ENCODE measurements at places on chromosomes 7 and 10.

DNA sequence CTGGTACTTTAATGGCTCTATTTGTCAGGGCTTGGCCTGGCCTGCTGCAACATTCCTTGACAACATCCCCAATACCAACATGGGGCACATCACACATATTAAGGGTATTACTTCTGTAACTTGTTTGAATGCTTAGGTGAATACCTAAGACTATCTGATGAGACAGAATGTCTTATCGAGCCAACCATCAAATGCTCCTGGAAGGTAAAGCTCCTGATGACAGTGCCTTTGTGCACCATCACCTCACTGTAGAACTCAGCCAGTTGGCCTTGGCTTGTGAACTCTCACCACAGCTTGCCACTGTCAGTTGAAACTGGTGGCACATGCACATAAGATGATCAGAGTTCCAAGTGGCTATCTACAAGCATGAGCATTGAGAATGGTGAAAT, 3.7 kb upstream of the MYO1G start:
- no peak for DNase-seq

DNA sequence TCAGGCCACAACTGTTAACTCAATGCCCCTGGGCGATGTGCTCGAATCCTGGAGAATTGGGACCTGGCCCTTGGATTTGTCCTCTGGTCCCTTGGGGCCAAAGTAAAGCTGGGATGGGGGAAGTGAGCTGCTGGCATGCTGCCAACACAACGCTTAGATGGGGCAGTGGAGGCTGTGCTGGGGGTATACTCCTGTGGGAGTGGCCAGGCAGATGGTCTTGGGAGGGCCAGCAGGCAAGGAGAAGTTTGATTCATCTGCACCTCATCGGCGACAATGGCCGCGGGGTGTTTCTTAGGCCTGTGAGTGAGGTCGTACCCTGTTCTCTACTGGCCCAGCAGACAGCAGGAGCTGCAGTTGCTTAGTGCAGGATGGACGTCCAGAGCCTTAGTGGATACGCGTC, 139.0 kb upstream of the MTPN start:
- DNase-seq, result no peak

DNA sequence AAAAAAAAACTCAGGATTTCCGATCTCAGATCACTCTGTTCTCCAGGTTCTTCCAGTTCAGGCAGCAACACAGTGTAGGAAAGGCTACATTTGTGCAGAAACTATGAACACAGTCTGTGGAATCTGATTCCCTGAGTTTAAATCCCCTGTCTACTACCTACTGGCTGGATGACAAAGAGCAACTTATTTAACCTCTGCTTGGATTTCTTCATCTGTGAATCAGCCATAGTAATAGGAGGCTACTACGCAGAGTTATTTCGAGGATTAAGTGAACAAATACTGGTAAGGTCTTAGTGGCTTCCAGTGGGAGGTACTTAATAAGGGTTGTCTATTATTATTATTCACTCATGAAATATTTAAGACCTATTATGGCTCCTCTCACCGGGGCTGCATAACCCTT, 44.3 kb upstream of the PDCD4 start:
- DNase-seq, result no peak

DNA sequence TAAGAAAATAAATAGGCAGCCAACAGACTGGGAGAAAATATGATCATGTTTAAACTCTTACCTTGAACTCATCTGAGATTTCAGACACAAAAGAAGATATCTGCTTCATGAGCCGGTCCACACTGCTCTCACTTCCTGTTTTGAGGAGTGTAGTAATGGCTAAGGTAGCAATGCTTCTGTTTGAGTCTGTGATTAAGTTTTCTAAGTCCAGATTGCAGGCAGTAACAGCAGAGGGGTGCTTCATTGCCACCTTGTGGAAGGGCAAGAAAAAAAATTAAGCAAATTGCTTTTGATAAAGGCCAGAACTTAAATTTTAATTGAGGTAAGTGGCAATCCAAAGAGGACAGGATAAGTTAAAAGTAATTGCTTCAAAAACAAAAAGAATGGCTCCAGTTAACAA, 69.1 kb downstream of the MEST start:
- no peak for DNase-seq

GRCh38 chr10:34347131-34347530, 468.0 kb downstream of the PARD3 start:
- DNase-seq, result no peak

All from stimulated activated CD8-positive, alpha-beta memory T cell treated with anti-CD3 and anti-CD28 coated beads, Interleukin-15, amount 100 ng/mL, for 48 hours (primary cell).